ENCODE measurements at places on chromosomes 3 and 15.

GRCh38 chr15:58264053-58264971 is 126.1 kb downstream of the AQP9 start:
- DNase-seq = no peak

DNA sequence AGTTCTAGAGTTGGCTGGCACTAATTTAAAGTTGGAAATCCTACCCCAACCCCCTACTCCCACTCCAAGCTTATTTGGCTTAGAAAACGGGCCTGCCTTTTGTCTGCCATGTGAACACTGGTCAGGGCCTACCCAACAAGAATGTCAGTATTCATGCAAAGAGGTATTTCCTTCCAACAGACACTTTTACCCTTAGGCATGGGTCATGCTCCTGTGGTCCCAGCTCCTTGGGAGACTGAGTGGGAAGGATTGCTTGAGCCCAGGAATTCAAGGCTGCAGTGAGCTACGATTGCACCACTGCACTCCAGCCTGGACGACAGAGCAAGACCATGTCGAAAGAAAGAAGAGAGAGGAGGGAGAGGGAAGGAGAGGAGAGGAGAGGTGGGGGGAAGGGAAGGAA is 137.5 kb upstream of the LRTM1 start:
- DNase-seq = no peak

DNA sequence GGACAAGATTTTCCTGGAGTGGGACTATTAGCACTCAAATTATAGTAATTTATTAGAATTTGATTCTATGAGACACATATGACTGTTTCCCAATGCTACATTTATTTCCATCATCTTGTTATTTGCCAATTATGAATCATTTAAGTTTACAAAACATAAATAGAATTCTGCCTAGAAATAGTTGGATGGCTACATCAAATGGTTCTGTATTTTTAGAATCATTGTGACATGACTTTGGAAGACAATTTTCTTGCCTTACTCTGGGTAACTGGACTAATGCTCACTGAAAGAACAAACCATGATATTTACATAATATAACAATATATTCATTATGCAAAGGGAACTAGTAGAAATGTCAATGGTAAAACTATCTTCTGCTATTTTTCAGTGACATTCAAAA is 173.5 kb downstream of the ZIC1 start:
- no peak for DNase-seq

DNA sequence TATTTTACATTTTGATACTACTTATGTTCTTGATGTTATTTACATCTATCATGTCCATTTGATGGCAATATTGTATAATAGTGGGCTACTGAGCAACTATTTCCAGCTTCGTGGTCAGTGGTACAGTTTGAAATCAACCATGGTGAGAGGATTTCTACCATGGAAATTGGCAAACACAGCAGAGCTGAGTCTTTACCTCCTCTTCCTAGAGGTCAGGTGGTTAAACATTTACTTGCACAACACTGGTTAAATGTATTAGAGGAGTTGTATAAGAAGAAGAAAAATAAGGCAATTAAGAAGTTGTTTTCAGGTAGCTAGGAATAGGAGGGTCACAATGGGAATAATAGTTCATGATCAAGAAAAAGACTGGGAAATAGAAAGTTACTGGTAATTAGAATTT is 7.2 kb upstream of the PPM1L start:
- no peak for DNase-seq

DNA sequence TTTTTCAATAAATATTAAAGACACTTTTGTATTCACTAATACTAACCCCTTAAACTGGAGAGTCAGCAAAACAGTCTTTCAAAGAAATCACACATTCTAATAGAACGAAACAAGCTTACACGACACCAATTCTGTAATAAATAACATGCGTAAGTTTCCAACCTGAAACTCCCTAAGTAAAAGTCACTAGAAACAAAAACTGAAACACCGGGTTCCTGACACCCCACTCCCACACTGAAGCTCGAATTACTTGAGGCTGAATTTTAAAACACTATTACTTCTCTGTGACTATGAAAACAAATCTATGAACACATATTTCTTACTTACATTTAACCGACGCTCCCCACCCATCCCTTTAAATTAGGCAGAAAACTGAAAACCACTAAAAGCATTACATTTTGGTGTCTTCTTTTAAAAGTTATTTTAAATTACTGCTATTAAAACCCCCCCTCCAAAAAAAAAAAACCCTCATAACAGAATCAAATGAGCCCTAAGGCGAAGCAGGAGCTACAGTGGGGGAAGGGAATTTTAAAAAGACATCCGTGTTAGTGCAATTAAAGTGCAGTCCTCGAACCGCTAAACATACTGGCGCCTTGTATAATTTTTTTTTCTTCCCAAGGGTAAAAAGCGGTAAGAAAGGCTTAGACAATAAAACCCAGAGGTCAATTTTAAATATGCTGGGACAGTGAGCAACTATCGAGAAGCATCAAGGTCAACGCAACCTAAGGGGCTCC is 878 bp downstream of the SPPL2A start:
- DNase-seq = peak; percentile 47

DNA sequence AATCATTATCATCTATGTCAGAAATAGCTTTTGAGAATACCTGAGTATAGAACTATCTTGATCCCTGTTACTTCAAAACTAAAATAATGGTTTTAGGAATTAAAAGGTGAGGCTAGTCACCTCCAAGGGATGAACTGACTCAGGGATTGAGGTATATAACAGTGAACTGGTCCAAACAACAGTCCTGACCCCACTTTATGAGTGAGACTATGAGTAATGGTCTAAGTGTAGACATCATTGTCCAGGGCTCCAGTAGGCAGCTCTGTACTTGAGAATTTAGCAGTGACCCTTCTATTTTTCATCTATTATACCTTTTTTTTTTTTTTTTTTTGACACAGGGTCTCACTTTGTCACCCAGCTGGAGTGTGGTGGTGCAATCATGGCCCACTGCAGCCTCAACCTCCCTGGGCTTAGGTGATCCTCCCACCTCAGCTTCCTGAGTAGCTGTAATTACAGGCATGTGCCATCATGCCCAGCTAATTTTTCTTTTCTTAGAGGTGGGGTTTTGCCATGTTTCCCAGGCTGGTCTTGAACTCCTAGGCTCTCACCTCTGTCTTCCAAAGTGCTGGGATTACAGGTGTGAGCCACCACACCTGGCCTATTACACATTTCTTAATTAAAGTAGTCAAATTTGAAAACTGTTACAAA is 36.3 kb downstream of the MLH1 start:
- no peak for DNase-seq

GRCh38 chr3:111151438-111151837 is 79.8 kb downstream of the NECTIN3 start:
- no peak for DNase-seq

DNA sequence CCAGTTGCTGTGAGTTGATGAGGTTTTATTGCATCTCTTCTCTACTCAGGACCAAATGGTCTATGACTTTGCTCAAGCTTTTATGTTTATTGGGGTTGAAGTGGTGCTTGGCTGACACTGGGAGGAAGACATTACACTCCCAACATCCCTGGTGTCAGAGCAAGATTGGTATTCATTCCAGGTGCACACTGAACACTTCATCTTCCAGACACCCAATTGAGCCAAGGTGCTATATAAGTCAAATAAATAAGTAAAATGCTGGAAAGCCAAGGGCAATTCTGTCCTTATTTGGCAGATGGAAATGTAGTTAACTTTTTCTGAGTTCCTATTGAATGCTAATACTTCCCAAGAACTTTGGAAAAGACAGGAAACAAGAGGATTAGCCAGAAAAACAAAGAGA is 53.2 kb upstream of the CDV3 start:
- DNase-seq = no peak

DNA sequence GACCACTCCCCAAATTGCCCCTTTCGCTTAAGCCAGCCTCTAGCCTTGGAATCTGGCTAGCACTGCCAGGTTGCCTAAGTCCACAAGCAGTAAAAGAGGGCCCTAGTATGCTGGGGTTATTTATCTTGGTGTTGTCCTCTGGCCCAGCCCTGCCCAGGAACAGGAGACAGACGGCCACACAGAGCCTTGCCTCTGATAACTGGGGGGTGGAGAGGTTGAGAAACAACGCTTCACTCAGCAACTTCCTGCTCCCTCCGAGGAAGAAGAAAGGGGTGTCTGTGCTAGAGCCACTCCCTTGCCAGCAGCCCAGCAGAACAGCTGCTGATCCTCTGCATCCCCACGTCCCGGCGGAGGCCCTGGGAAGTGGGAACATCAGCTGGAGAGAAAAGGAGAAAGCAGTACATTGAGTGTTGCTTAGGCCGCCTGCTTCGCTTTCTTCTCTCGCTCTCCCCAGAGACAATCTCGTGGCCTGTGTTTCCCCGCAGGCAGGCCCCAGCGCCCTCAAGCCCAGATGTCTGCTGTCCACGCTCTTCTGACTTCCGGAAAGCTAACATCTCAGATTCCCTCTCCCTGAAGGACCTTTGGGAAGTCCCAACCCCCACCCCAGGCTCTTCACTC is 22.6 kb upstream of the C3orf70 start:
- no peak for DNase-seq

- DNase-seq = peak; percentile 13
These were observed 80.5 kb upstream of the PLXND1 start for GRCh38 chr3:129686941-129687340.

- DNase-seq = no peak
These were observed 658.3 kb downstream of the TUSC7 start for GRCh38 chr3:117367861-117368260.

DNA sequence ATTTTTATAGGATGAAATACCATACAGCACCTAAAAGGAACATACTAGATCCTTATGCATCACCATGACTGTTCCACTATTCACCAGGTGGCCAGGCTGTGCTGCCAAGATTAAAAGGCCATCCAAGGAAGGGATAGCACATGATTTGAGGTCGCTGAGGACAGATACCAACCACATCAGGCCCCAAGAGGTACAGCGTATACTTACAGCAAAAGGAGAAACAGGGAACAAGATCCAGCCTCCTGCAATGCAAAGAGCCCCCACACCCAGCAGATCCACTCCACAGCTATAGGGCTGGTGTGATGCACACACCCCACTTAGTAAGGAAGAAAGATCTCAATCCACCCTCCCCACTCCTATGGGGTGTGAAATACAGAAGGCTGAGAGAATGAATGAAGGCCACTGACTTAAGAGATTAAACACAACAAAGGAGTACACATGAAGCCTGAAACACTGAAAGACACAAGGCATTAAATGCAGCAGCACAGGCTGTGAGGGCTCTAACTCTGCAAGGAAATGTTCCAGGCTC is 32.0 kb upstream of the ZNF445 start:
- peak; percentile 8 for DNase-seq

GRCh38 chr3:88010810-88011209 is 48.0 kb downstream of the CGGBP1 start:
- DNase-seq = no peak

DNA sequence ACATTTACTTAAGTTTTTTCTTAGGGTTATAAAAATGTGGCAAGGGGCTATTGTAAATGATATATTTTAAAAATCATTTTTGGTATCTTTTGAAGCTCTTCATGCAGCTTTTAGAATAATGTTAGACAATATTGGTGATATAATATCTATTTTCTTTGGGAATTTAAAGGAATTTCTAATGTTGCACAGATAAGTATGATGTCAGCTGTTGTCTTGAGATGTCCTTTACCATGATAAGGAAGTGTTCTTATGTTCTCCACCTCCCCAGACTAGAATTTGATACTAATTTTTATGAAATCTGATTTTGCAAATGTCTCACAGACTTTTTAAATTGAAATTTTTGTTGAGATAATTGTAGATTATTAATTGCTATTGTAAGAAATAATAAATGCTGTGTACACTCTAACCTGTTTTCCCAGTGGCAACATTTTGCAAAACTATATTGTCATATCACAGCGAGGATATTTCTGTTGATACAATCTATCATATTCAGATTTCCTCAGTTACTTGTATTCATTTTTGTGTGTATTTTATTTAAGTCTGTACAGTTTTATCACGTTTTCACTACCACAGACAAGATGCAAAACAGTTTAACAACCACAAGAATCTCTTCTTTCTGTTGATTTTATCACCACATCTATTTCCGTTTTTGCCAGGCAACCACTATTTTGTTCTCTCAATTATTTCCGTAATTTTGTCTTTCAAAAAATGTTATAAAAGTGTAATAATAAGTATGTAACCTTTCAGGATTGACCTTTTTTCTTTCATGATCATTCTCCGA is 55.4 kb downstream of the SPRED1 start:
- no peak for DNase-seq

GRCh38 chr3:123336001-123336400 is 112.9 kb downstream of the ADCY5 start:
- DNase-seq = no peak

DNA sequence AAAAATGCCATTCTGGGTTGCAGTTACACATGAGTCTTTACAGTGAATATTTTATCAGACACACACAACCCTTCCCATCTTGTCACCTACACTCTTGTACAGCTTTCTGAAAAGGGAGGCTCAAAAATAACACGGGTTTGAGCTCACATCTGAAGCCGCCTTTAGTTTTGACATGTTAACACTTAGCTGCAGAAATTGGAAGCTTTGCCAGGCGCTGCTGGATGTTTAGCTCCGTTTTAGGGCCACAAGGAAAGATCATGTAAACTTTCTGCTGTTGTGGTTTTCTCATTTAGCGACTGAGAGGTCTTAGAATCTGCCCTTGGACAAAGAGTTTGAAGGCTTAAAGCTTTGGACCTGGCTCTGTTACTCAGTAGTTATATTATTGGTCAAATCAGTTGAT is 120.1 kb downstream of the OXNAD1 start:
- DNase-seq = no peak

- no peak for DNase-seq
These were observed 255.9 kb downstream of the NFKBIZ start for GRCh38 chr3:102105193-102105592.

DNA sequence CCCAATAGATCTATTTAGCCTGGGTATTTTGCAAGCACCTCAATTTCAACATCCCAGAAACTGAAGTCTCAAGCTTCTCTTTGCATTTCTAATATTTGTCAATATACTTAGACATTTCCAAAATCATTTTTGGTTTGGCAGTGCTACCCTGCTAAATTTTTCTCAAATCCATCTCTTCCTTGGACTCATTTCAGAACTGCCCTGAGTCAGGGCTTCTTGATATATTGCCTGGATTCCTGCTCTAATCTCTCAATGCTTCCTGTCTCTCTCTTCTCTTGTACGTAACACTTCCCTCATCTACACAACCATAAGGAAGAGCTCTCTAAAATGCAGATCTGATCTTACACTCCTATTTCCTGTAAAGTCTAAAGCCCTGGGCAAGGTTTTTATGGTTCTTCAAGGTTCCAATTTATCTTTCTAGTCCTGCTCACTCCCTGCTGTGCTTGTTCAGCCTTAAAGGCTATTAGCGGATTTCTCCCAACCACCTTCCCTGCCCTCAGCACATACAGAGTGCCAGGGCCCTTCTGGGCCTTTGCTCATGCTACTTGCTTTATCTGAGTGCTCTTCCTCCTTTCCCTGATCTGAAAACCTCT is 53.0 kb upstream of the MME start:
- DNase-seq = peak; percentile 60

All from lung microvascular endothelial cell (primary cell).